ENCODE measurements at places on chromosomes 1 and 21.

- no peak for DNase-seq
Measured at GRCh38 chr1:4020449-4020848, 120.4 kb upstream of the C1orf174 start.

- no peak for DNase-seq
Measured at GRCh38 chr1:7922301-7922700, 18.3 kb downstream of the TNFRSF9 start.

- no peak for DNase-seq
Measured at GRCh38 chr1:35030338-35030737, 1.4 kb downstream of the ZMYM6 start.

GRCh38 chr1:161721738-161722343 lies 497 bp downstream of the FCRLB start:
- no peak for DNase-seq

DNA sequence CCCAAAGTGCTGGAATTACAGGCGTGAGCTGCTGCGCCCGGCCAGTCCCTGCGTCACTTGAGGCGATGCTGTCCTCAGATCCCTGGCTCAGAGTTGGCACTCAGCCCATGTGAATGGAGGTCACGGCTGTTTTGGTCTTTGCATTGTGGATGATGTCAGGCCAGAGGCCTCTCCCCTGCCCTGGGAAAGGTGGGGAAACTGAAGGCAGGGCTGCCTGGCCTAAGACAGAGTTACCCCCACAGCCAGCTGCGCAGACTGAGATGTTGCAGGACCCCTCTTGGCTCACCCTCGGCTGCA lies 821 bp downstream of the MASP2 start:
- DNase-seq: no peak

GRCh38 chr1:200081151-200081968 lies 53.9 kb downstream of the NR5A2 start:
- no peak for DNase-seq

DNA sequence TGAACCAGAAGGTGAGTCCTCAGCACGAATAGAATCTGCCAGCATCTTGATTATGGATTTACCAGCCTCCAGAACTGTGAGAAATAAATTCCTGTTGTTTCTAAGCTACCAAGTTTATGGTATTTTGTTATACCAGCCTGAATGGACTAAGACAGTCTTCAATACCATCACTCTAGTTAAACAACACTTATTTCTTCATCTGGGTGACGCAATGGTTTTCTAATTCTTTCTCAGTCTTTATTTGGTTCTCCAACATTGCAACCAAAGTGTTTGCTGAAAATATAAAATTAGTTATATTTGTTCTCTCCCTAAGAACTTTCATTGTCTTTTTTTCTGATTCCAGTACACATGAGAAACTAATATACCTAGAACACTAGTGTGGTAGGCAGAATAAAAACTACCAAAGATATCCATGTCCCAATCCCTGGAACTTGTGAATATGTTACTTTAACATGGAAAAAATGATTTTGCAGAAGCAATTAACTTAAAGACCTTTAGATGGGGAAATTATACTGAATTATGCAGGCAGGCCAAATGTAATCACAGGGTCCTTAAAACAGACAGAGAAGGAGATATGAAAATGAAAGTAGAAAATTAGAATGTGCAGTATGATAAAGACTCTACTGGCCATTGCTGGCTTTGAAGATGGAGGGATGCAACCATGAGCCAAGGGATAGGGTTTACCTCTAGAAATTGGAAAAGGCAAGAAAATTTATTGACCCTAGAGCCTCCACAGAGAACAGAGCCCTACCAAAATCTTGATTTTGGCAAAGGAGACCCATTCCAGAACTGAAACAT lies 1115.1 kb downstream of the PLA2G4A start:
- DNase-seq: no peak

- no peak for DNase-seq
Measured at GRCh38 chr1:208893251-208893650, 649.1 kb upstream of the PLXNA2 start.

GRCh38 chr1:24874611-24875234 lies 55.4 kb downstream of the RUNX3 start:
- no peak for DNase-seq

DNA sequence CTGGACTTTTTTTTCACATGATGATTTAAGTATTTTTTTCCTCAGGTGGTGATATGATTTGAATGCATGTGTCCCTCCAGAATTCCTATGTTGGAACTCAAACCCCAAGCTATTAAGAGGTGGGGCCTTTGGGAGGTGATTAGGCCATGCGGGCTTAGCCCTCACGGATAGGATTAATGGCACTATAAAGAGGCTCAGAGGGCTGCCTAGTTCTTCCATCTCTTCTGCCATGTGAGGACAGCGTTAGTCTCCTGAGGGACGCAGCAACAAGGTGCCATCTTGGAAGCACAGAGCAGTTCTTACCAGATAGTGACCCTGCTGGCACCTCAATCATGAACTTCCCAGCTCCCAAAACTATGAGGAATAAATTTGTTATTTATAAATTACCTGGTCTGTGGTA lies 18.3 kb upstream of the RBBP5 start:
- DNase-seq: no peak

DNA sequence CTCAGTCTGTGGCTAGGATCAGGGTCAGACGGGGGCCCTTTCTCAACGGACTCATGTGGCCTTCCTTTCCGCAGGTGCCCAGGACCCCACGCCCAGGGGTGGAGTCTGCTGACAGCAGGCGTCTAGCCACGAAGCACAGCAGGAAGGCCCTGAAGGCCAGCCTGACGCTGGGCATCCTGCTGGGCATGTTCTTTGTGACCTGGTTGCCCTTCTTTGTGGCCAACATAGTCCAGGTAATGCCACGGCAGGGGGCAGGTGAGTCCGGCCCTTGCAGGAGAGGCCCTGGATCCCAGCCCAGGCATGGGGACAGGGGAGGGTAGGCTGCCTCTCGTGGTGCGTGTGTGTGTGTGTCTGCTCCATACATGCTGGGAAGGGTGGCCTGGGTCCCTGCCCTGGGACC lies 13.8 kb downstream of the HTR6 start:
- no peak for DNase-seq

DNA sequence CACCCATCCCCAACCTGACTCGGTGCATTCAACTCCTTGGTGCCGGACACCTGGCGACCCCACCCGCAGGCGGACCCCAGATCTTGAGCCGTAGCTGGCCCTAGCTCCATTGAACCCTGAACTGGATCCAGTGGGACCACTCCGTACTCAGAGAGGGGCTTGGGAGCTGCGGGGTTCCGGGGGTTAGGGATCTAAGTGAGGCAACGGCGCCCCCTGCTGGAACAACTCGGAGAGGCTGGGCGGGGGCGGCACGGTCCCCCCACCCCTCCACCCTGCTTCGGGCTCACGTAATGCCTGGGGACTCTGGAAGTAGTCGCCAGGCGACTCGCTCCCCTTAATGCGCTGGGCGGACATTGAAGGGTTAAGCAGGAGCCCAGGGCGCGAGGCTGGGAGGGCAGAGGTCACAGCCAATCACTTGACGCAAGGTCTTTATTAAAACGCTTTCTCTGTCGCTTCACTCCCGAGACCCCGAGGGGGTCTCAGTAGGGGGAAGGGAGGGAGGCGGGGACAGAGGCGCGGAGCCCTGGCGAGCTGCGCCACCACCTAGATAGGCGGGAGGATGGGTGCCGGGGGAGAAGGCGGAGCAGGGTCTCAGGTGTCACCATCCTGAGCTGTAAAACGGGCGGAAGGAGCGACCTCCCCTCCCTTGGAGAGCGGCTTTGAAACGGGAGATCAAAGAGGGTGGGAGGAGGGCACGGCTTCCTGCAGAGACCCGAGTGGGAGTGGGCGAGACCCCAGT lies 704 bp upstream of the CRABP2 start:
- peak; percentile 77 for DNase-seq

- DNase-seq: no peak
Measured at GRCh38 chr1:107358619-107359327, 217.9 kb downstream of the NTNG1 start.

DNA sequence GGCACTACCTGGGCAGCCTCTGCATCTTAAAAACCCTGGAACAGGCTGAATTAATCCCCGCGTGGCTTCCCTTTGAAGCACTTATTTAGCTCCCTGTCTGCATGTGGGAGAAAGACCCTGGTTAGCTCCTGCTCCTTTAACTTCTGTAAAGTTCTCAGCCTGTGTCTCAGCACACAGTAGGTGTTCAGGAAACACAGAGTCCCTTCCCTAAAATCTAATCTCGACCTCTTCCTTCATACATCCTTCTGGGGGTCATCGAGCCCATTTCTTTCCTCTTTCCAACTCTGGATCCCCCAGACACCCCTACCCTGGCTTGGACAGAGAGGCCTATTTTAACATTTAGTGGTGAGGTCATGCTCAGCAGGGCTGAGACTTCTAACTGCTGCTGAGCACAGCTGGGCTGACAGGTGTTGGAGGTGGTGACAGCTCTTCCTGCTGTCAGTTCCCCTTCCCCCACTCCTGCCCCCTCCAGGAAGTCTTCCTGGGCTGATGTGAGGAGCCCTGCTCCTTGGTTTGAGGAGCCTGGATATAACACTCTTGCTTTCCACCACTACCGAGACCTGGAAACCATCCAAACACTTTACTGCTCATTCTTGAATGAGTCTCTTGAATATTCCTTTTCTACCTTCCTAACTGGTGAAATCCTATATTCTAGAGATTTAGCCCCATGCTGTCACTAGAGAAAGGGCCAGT lies 5.3 kb downstream of the E2F2 start:
- no peak for DNase-seq

GRCh38 chr1:46157916-46158311 lies 17.0 kb upstream of the TSPAN1 start:
- no peak for DNase-seq

- DNase-seq: no peak
Measured at GRCh38 chr1:24901791-24902470, 28.1 kb downstream of the RUNX3 start.

- DNase-seq: no peak
Measured at GRCh38 chr1:49106445-49106844, 329.8 kb upstream of the BEND5 start.

DNA sequence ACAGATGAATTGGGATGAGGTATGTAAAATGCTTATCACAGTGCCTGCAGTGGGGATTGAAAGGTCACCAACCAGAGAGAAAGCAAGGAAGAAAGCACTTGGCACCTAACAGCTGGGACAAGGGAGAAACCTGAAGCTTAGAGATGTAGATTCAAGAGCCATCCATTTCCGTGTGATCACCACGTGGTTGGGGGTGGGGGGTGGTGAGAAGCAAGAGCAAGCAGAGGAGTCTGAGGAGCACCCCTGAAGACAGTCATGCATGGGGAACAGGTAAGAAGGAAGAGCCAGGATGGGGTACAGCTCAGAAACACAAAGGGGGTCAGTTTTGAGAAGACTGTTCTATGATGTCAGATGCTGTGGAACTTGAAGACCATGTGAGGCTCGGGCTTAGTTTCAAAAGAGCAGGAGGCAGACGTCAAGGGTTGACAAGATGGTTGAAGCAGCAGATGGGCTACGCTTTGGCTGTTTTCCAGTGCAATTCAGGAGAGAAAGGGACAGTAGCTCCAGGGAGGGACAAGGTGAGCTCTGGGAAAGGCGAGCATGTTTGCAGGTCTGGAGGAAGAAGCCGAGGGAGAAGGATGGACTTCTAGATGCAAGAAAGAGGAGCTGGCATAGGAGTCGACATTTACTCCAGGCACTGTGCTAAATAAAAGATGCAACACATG lies 17.4 kb downstream of the KANK4 start:
- DNase-seq: no peak

DNA sequence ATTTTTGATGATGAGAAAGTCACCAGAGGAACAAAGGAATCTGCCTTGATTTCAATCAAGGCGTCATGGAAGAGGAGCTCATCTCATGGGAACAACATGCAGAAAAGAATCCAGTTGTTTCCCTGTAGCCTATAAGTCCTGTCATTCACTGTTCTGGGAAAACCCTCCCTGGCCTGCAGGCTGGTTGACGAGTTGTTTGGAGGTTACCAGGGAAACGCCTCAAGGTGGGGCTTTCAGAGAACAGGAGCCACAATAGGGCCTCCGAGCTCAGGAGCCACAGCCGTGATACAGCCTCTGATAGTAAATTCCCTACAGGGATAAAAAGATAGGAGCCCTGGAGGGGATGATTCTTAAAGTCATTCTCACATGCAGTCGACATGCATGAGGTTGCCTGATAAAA lies 135.2 kb downstream of the PSMG1 start:
- DNase-seq: no peak

- no peak for DNase-seq
Measured at GRCh38 chr1:233444484-233444883, 117.0 kb downstream of the MAP3K21 start.

DNA sequence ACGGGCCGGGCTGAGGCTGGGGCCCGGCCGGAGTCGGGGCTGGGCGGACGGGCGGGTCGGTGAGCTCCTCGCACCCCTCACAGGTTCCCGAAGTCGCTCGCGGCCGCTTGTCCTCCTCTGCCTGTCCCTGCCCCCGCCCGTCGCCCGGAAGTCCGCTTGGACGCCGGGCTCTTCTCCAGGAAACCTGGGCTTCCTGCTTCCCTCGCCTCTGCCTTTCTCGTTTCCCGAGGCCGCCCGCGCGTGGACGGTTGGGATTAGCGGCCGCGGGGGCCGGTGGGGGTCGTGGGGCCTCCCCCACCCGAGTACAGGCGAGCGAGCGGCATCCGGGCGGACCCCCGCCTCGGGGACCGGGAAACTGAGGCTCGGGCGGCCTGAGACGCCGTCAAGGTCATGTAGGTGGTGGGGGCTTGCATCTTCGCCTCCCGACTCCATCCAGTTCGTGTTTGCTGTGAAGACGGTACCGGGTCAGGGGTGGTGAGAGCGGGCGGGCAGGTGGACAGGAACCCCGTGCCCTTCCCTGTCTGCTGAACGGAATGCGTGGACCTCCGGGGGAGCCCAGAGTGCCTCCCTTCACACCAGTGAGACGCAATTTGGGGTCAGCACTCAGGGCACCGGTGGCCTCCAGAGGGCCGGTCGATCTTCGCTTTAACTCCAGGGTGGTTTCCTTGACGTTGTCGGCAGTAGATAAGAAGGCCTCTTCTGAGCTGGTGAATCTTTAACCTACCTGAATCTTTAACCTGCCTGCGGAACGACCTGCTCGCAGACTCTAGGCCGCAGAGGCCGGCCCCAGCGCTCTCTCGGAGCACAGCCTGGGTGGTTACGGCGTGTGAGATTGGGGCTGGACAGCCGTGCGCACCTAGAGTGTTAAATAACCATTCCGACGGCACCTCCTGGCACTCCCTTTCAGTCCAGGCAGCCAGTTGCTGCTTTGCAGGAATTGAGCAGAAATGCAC lies 686 bp downstream of the ARF1 start:
- DNase-seq: peak; percentile 56

DNA sequence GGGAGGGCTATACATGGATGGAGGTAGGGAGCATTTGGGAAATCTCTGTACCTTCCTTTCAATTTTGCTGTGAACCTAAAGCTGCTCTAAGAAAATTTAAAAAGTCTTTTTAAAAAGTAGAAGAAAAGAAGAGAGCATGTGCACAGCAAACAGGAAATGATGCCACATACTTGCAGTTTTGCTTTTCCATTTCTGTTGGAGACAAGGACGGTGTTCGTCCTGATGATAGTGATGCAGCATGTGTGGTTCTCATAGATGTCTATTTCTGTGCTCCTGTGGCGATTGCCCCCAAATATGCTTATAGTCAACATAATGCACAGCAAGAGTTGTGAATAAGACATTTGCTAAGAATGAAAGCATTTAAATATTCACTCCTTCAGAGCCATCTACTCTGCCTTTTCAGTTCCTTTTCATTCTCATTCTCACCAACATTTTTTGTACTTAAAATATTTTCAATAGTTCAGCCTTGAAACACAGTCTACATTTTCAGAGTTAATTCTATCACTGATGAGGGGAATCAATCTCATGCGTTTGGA lies 66.6 kb downstream of the LRRC8C start:
- no peak for DNase-seq
